ENCODE measurements at places on chromosomes 11 and 22.

DNA sequence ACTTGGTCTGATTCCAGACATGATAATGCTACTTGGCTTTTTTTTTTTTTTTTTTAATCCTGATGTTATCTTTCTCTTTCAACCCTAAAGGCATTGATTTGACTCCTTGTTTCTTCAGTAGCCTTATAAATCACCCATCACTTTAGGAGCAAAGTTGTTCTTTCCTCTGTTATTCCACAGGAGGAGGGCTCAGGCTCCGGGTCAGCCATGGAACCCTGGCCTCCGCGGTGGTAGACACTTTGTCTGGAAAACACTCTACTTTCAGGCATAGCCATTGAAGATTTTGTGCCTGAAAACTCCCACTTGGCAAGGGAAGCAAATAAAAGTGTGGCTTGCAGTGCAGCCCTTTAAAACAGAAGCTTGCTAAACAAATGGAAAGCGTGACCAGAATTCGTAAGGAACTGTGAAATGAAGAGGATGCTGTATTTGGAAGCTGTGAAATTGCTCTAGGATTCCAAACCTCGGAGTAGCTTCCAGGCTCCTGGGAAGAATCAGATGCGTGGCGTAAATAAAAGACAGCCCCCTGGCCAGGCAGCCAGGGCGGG, 44.9 kb downstream of the ARHGAP8 start:
- DNase-seq: no peak

DNA sequence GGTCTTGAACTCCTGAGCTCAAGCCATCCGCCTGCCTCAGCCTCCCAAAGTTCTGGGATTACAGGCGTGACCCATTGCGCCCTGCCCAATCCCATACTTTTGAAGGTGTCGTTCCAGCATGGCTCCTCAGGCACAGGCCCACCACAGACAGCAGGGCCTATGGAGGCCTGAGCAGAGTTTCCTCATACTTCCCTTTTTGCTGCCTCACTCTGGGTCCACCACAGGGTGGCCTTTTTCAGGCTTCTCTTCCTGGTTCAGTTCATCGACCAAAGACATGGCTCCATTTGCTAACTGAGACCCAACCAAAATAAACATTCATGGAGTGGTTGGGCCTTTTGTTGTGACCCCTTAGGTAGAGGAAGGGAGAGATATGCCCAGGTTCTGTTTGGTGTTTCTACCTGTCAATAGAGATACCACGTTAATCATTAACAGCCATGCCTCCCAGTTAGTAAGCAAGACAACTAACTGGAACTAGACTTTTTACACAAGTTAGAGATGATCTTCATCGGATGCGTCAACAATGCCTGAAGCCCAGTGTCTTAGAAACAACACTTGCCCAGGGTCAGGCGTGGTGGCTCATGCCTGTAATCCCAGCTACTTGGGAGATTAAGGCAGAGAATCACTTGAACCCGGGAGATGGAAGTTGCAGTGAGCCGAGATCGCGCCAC, 35.1 kb downstream of the TRIOBP start:
- no peak for DNase-seq

DNA sequence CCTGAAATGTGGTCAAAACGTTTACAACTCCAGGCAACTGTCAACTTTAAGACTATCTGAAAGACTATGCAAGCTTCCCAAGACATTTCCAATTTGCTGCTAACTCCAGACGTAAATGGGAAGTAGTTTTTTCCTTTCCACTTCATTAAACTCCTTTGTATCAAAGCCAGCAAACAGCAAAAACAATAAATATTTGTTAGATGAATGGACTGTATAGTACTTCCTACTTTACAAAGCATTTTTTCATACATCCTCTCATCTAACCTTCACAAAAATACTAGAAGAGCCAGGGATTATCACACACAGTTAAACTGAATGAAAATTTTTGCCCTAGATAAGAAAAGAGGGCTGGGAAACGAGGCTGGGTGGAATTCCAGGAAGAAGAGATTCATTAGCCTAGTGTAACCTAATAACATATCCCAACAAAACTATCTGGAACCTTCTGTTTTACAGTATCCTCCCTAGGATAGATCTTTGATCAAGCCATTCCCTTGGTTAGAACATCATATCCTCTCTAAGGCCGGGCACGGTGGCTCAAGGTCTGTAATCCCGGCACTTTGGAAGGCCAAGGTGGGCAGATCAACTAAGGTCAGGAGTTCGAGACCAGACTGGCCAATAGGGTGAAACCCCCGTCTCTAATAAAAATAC, 10.4 kb downstream of the NUP98 start:
- no peak for DNase-seq

GRCh38 chr11:117371453-117371852, 43.8 kb downstream of the CEP164 start:
- DNase-seq: no peak

DNA sequence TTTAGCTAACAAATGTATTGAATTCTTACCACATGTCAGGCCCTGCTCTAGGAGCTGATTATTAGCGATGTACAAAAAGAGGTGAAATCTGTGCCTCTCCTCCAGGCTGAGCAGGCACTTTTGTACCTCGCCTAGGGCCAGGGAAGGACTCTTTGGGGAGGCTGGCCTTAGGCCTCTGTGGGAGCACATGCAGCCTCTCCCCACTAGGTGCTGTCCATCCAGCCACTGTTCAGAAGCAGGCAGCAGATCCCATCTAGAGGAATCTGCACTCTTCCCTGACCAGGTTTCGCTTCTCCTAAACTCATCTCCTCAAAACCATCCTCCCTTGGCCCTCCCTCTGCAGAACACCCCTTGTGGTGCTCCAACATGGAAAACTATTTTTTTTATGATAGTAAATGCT, 51.9 kb upstream of the WT1 start:
- DNase-seq: no peak
